ENCODE measurements at places on chromosomes 7 and 10. TPM values are rescaled to one million over a fixed set of nuclear protein-coding genes. Genes with fewer than 3 reads are reported as not detected.
A peak's percentile ranks its signal among the peaks of the same experiment; 100 is the strongest.

DNA sequence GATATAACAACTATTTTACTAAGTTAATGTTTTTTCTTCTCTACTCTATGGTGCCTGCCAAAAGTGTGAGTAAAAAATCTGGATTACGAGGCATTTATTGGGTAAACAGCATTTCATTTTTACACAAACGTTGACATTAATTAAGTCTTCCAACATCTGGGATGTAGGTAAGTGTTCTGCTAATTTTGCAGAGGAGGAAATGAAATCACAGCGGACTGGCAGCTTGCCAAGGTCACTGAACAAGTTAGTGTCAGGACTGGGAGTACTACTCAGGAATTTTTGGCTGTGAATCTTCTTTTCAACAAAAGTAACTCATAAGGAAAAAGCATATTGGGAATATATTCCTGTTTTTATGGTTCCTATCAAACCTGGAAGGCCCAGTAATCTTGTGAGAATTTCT, 612.1 kb upstream of the FZD8 start:
- H3K4me1 ChIP-seq: peaks cover 5% of the 10 kb centered on the region
- no peaks in the 10 kb centered on the region for H3K36me3 ChIP-seq
- H3K27ac ChIP-seq: no peak overlapping the region
- H3K4me3 ChIP-seq: no peak overlapping the region
- peak; percentile 44 for DNase-seq
- H3K27me3 ChIP-seq: no peaks in the 10 kb centered on the region

The CHST12 gene
- 19.6 TPM for total RNA-seq

- H3K27ac ChIP-seq: no peak overlapping the region
- H3K4me1 ChIP-seq: peaks cover 3% of the 10 kb centered on the region
- H3K4me3 ChIP-seq: no peak overlapping the region
- no peaks in the 10 kb centered on the region for H3K27me3 ChIP-seq
- no peak for DNase-seq
- no peaks in the 10 kb centered on the region for H3K36me3 ChIP-seq
Measured at GRCh38 chr7:96663871-96664445, 45.7 kb downstream of the SEM1 start.

DNA sequence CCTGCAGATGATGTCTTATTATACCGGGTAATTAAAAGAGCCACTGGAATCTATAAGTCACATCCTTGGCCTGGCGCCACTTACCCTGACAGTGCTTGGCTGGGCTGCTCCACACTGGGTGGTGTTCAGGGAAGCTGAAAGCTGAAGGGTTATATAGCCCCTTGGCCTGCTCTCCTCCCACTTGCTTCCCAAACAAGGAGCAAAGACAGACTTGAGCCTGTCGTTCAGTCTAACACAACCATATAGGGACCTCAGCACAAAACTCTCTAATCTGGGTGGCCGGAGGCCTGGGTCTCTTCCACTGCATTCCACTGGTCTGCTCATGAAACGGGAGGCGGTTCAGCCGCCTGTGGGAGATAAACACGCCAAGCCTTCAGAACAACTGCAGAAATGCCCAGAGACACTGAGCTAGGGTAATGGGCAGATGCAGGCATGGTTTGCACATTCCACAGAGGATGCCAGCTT, at the start of gene ACTA2:
Gene ACTA2, minus strand, starts transcription at position 127 of the 465 bp plus-strand sequence. CDS start 3,843 bp downstream, outside the sequence.
- peak; percentile 89 for DNase-seq
- H3K27ac ChIP-seq: peak within 1 kb of the TSS; percentile 99
- H3K36me3 ChIP-seq: peaks cover 5% of the 10 kb centered on the region

GRCh38 chr10:95458871-95459270, 102.3 kb downstream of the SORBS1 start:
- no peak overlapping the region for H3K27ac ChIP-seq
- H3K4me1 ChIP-seq: peaks cover 16% of the 10 kb centered on the region
- H3K36me3 ChIP-seq: peaks cover 10% of the 10 kb centered on the region
- H3K4me3 ChIP-seq: no peak overlapping the region
- no peaks in the 10 kb centered on the region for H3K27me3 ChIP-seq

DNA sequence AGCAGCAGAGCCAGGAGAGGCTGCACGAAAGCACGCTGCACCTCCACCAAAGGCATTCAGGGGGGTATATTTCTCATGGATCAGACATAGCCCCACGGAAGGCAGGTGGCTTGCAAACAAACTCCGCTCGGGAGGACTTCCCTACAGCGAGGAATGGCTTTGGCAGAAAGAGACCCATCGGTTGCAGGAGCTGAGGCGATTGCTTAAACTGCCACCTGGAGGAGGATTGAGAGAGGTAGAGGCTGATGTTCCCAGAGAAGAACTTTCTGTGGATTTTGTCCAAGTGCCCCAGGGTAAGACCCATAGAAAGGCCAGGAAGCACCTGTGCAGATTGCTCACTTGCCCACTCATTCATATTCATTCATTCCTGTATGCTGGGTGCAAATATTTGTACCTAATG, 89.1 kb downstream of the NEUROD6 start:
- DNase-seq: no peak
- H3K27ac ChIP-seq: no peak overlapping the region
- H3K27me3 ChIP-seq: no peaks in the 10 kb centered on the region
- no peaks in the 10 kb centered on the region for H3K36me3 ChIP-seq
- H3K4me1 ChIP-seq: no peaks in the 10 kb centered on the region
- H3K4me3 ChIP-seq: no peak overlapping the region

The EBF3 gene
- 8.4 TPM for total RNA-seq
